ENCODE measurements at places on chromosomes 2 and 18.

DNA sequence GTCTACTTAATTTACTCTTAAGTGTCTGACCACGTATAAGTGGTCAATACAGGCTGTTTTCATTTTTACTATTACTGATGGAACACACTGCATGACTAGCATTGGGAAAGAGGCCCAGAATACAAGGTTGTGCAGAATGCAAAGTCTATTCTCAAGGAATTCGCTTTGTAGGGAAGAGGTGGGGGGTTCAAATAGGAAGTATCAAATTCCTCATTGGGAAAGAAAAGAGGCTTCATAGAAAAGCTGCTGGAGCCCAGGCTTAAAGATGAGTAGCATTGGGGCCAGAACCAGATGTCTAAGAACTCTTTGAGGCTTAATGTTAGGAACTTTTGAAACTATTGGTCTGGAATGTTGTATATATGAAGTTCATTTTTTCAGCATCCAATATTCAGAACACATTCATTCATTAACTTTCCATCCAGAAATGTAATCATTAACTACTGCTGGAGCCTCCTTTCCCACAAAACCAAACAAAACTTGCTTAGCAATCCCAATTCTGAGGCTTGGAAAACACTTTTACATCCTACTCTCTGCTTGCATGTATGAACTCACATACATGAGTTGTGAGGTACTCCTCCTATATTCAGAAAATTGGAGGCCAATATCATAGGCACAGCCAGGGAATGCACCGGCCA is 994 bp upstream of the LRATD1 start:
- DNase-seq, result no peak

- no peak for DNase-seq
These were observed 808.7 kb upstream of the PIK3C3 start for GRCh38 chr18:41146301-41146700.

GRCh38 chr2:191657977-191658376 is 20.0 kb upstream of the NABP1 start:
- no peak for DNase-seq

GRCh38 chr2:63614983-63615945 is 26.5 kb downstream of the MDH1 start:
- DNase-seq, result no peak

GRCh38 chr18:7369006-7369405 is 138.1 kb downstream of the LRRC30 start:
- DNase-seq, result no peak

- no peak for DNase-seq
These were observed 1004.4 kb upstream of the DDX18 start for GRCh38 chr2:116810071-116810470.

GRCh38 chr2:158998551-158999248 is 30.3 kb downstream of the TANC1 start:
- DNase-seq, result no peak

- DNase-seq, result no peak
These were observed 214.8 kb downstream of the MTX2 start for GRCh38 chr2:176483901-176484568.

- no peak for DNase-seq
These were observed 35.1 kb downstream of the RAMP1 start for GRCh38 chr2:237894396-237894979.

DNA sequence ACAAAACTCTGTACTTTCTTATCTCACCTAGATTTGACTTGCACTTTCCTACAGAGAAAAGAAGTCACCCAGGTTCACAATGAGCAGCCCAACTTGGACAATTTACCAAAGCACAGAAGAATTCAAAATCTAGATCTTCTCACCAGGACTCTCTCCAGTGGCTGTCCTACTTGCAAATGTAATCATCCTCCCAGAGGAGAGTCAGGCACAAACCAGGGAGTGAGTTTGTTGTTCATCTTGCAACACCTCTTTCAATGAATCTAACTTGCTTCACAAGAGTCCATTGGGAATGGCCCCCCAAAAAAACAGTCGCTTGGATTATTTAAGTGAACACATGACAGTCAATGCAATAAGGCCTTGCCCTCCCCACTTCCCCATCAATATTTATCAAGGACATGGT is 144.6 kb downstream of the ATL2 start:
- no peak for DNase-seq

DNA sequence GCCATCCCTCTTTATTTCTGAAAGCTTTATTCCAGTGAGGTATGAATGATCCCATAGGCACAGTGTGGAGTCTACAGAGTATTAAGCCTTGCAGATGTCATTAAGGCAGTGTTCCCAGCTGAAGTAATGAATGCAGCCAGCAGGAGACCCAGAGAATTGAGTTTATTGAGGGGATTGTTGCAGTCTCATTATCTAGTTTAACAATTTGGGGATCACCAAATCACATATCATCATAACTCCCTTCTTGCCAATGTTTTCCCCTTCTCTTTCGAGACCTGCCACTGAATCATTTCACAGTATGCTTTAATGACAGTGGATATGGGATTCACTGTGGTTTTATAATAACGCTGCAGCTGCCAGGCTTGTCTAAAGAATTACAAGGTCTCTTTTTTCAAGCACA is 249.3 kb upstream of the FSHR start:
- DNase-seq, result no peak

- DNase-seq, result no peak
These were observed 71.8 kb upstream of the ZNF521 start for GRCh38 chr18:25423760-25424159.

DNA sequence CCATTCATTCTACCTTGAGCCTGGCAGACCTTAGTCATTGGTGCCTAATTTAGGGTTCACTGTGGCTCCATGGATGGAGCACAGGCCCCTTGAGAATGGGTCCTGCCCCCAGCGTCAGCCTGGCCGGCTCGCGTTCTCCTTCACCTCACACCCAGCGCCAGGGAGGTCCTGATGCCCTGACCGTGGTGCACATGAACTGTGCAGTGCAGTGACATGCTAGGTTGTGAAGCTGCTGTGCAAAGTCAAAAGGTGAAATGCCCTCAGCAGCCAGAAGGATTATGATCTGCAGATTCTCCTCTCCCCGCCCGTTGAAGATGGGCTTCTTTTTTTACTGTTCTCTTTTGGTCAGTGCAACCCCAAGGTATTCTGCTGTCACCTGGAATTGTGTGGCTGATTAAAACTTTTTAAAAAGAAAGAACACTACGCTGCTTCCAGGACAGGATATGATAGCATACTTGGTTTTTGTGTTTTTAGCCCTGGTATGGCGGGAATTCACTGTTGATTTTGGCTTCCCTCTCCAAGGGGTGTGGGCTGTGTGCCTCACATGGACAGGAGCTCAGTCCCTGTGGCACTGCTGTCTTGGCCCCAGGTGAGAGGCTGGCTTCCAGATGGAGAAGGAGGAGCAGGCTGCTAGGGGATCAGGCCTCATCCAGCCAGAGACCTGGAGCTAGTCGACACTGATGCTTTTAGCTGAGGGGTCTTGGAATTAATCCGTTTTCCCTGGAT is 49.4 kb upstream of the MCFD2 start:
- no peak for DNase-seq

- DNase-seq, result no peak
These were observed 424.9 kb upstream of the UBE2E3 start for GRCh38 chr2:180555391-180555965.

- no peak for DNase-seq
These were observed 7.0 kb downstream of the ZSWIM2 start for GRCh38 chr2:186841940-186842339.

- no peak for DNase-seq
These were observed 90.8 kb downstream of the FAM124B start for GRCh38 chr2:224310943-224311625.

DNA sequence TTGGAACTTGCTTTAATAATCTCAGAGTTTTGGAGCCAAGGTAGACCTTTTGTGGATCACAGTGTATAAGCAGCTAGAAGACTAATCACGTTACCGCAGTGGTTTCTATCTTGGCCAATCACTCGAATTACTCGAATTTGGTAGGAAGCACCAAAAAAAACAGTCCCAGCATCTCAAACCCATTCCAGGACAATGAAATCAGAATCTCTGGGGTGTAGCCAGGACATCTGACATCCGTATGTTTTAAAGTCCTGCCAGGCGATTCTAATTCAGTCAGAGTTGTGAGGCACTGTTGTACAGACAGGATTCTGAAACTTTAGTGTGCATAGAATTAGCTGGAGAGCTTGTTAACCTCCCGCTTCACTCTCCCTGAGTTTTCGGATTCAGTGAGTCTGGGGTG is 30.8 kb downstream of the GRHL1 start:
- no peak for DNase-seq

DNA sequence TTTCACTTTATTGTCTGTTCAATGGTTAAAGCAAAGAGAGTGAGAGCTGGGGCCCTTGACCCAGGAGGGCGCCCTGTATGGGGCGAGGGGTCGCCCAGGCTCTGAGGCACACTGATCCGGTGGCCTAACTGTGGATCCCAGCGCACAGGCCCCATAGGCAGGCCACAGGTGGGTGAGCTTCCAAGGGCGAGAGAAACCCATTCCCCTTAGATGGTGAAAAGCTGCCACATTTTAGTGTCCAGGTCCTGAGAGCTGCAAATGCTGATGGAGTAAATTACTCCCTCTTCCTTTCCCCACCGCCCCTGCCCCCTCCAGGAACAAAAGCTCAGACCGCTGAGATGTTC is 5.9 kb upstream of the DLX2 start:
- DNase-seq, result no peak

- no peak for DNase-seq
These were observed 218.5 kb upstream of the HDAC4 start for GRCh38 chr2:239619369-239619768.

GRCh38 chr2:237558961-237559641 is 7.3 kb upstream of the PRLH start:
- no peak for DNase-seq

- no peak for DNase-seq
These were observed 141.2 kb downstream of the RTN4 start for GRCh38 chr2:54909001-54909400.

- DNase-seq, result no peak
These were observed 915 bp downstream of the CUL3 start for GRCh38 chr2:224584111-224584784.

DNA sequence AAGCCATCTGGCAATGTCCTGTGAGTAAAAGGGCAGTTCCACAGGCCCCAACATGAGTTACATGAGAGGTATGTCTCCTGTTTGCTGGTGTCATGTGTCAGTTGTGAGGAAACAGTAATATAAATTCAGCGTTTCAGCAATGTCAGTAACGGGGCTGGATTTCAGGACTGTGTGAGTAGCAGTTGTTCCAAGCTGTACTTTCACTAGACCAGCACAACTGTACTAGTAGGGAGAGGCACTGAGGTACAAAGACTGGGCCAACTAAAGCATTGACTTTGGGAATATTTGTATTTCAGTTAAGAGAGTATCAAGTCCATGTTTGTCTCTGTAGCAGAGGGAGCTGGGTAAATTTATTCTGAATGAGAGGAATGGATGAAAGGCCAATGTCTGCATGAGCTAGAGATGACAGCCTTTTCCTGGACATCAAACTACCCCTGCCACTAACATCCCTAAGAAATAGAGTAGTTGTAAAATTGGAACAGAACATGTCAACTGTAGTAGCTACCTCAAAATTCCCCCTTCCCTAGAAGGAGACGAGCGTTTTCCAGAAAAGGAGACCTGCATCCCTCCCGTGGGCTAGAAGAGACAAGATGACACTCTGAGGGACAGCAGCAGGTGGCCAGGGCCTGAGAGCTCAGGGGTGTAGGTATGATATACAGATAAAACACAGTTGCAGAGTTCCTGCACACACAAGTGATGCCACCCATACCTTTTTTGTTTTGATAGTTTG is 24.4 kb downstream of the EIF4E2 start:
- no peak for DNase-seq

- no peak for DNase-seq
These were observed 279.5 kb downstream of the AGAP1 start for GRCh38 chr2:235773188-235773928.

- DNase-seq, result no peak
These were observed 16.0 kb downstream of the TET3 start for GRCh38 chr2:74000666-74001065.

- no peak for DNase-seq
These were observed 1282.8 kb upstream of the ACVR2A start for GRCh38 chr2:146561996-146562395.

DNA sequence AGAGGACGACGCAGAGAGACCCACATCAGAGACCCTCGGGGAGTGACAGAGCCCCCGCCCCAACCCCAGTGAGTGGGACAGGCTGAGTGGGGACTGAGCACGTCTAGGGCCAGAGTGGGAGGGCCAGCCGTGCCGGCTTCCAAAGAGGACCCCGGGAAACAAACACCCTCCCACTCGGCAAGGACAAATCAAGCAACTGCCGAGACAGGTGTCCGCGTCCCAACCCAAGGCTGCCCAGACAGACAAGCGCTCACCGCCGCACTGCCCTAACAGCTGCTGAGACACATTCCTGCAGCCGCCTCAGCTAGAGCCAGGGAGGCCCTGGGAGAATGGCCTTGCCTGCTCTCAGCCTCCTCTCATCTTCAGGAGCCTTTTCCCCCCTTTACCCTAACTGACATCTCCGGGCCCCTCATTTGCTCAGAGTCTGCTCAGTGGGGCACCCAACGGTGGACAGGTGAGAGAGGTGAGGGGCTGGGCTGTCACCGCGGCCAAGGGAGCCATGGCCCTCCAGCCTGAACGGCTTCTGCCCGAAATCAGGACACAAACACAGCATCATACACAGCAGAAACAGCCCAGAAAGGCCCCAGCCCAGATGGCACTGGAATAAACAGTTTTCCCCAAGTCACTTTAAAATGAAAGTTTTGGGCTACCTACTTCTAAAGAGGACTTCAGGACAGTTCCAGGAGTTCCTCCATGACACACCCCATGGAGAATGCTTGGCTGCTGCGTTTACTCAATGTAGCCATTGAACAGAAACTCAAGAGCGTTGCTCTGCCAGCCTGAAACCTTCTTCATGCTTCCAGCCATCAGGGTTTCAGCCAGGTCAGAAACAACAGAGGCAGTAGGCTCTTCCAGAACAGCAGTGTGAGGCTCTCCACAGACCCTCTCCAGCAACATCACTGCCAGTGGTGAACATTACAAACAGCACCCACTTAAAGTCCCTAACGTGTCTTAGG is 23.6 kb downstream of the SLC66A2 start:
- no peak for DNase-seq

DNA sequence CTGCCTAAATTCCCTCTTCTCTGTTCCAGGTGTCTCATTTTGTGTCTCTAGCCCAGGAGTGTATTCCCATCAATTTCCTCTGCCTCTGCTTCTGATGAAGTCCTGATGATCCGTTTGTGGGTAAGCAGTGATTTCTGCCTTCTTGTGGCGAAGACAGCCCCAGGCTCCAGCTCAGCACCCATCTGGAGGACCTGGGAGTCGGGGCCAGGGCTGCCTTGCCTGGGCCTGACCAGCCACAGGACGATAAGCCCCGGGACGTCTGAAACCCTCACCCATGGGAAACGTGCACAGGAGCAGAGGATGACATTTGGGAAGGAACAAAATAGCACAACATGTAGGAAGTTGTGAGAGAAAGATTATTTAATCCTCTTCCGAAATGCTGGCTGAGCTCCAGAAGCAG is 206.9 kb downstream of the FBXO15 start:
- DNase-seq, result no peak
